ENCODE measurements at places on chromosomes 13 and 19. TPM values are rescaled to one million over a fixed set of nuclear protein-coding genes. Genes with fewer than 3 reads are reported as not detected.
A peak's percentile ranks its signal among the peaks of the same experiment; 100 is the strongest.

DNA sequence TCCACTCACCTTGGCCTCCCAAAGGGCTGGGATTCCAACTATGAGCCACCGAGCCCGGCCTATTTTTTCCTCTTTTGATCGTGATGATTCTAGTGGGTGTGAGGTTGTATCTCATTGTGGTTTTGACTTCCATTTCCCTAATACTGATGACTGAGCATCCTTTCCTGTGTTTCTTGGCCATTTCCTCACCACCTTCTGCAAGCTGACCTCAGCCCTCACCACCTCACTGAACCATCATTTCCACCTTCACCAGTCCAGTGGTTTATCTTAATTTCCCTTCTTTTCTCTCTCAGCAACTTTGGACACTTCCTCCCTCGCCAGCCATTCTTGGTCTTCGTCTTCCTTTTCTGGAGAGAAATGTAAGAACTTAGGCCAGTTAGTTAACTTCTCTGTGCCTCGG, 13.0 kb upstream of the BICRA start:
- DNase-seq, result no peak

- DNase-seq, result no peak
These were observed 683.4 kb upstream of the ARGLU1 start for GRCh38 chr13:107251341-107251740.

- DNase-seq, result no peak
These were observed 35.6 kb upstream of the PEPD start for GRCh38 chr19:33557196-33557595.

- DNase-seq, result peak; percentile 76
These were observed at the start of gene GJA3 for GRCh38 chr13:20160306-20161274. TSS of gene GJA3 (minus strand) at chr13:20161052. CDS start at chr13:20143288, 17,764 bp downstream.

The C19orf85 gene
- total RNA-seq, result not detected

DNA sequence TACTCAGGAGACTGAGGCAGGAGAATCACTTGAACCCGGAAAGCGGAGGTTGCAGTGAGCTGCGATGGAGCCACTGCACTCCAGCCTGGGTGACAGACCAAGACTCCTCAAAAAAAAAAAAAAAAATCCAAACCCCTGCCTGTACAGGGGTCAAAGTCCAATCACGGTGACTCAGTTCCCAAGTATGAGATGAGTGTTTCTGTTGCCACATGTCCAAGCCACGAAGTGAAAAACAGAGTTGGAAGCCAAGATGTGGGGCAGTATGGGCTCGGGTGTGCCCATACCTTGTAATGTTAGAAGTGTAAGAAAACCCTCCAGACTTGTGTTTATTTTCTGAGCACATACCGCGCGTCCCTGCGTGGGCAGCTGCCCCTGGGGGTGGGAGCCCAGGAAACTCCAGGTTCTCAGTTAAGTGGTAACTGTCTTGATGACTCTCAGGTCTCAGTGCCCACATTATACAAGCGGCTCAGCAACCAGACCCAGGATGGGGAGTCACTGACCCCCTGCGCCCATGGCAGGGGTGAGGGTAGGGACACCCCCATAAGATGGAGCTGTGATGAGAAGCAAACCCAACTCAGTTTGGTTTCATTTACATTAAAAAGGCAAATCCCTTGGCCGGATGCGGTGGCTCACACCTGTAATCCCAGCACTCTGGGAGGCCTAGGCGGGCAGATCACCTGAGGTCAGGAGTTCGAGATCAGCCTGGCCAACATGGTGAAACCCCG, 1.2 kb upstream of the GPX4 start:
- DNase-seq, result no peak

- no peak for DNase-seq
These were observed 592.6 kb downstream of the TBC1D4 start for GRCh38 chr13:74889321-74889720.

The ZNF442 gene
- 2.5 TPM for total RNA-seq

DNA sequence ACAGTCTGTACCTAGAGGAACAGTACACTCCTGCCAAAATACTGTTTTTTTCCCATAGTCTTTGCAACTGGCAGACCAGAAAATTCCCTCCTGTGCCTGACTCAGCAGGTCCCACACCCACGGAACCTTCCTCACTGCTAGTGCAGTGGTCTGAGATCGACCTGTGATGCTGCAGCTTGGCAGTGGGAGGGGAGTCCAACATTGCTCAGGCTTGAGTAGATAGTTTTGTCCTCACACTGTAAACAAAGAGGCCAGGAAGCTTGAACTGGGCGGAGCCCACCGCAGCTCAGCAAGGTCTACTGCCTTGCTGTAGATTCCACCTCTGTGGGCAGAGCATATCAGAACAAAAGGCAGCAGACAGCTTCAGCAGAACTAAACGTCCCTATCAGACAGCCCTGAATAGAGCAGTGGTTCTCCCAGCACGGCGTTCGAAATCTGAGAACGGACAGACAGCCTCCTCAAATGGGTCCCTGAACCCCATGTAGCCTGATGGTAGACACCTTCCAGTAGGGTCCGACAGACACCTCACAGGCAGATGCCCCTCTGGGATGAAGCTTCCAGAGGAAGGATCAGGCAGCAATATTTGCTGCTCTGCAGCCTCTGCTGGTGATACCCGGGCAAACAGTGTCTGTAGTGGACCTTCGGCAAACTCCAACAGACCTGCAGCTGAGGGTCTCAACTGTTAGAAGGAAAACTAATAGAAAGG, 92.7 kb downstream of the SUCLA2 start:
- no peak for DNase-seq

The APLP1 gene
- 0.85 TPM for total RNA-seq

- no peak for DNase-seq
These were observed 50.0 kb downstream of the PIN1 start for GRCh38 chr19:9885077-9885552.

The FCAR gene
- total RNA-seq, result not detected

GRCh38 chr19:46616631-46617322, 8.1 kb downstream of the PTGIR start:
- no peak for DNase-seq

The ZNF493 gene
- 15.1 TPM for total RNA-seq

GRCh38 chr19:47651132-47651531, 42.2 kb downstream of the BICRA start:
- no peak for DNase-seq

DNA sequence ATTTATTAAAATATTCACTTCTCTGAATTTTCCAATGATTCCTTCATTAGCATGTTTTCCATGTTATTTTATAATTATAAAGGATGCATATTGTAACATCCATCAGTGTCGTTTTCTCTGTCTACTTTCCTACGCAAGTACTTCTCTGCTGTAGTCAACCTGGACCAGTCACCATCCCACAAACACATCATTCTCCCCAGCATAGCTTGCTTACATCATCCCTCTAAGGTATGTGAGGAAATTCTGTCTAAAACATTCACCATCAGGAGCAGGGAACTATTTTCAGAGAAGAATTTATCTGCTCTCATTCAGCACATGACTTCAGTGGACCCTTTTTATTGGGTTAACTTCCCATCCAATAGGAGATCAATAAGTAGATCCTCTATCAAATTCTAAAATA, 806.1 kb upstream of the ARGLU1 start:
- no peak for DNase-seq

DNA sequence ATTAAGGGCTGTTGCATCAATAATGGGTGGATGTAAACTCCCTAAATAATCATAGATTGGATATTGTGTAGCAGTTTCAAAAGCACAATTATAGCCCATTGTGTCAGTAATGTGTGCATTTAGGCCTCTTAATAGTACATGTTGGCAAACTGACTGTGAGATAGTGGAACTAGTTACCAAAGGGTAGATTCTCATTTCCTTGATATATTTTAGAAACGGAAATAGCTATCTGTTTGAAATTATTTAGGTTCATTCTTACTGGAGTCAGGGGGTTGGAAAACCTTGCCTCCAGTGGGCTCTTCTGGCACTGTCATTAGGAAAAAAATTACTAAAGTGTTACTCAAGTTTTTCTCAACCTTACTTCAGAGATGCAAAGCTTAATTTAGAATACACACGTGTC, 1074.9 kb downstream of the PCDH17 start:
- DNase-seq, result no peak
